GM23338 (cell line): ENCODE measurements at places on chromosomes 11 and 22. TPM values are rescaled to one million over a fixed set of nuclear protein-coding genes. Genes with fewer than 3 reads are reported as not detected.
A peak's percentile ranks its signal among the peaks of the same experiment; 100 is the strongest.

Gene FXYD2
- 0.12 and 0.59 TPM in 2 replicates for total RNA-seq

DNA sequence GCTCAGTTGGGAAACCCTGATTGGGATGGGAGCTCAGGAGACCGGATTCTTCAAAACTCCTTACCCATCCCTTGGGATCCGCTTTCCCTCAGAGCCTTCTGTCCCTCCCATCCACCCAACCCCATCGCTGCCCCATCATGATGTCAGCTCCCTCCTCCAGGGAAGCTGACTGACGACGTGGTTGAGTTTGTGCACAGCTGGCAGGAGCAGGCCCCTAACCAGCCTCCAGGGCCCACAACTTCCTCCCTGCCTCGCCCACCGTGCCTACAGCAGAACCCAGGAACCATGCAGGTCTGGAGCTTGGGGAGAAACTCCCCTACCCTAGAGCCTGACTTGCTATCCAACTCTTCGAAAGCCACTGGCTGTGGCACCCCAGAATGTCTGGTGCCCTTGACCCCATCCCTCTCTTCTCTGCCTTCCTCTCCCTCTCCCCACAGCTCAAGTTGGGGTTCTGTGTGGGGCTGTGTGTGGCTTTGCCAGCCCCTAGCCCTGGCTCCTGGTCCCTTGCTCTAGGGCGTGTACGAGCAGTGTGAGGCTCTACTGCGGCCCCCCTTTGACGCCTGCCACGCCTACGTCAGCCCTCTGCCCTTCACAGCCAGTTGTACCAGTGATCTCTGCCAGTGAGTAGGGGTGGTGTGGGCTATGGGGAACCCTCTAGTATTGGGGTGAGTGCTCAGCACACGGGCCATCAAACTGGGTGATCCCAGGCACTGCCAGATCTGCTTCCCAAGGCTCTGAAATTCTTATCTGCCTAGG, 11.1 kb downstream of the OTOG start:
- H3K4me1 ChIP-seq: no peaks in the 10 kb centered on the region
- H3K36me3 ChIP-seq: no peaks in the 10 kb centered on the region
- no peaks in the 10 kb centered on the region for H3K27me3 ChIP-seq
- no peak overlapping the region for H3K4me3 ChIP-seq
- H3K27ac ChIP-seq: no peak overlapping the region

Gene TRIM49C
- not detected in 2 replicates for total RNA-seq

GRCh38 chr11:96065379-96065778, 141.5 kb upstream of the MTMR2 start:
- no peak overlapping the region for H3K27ac ChIP-seq
- H3K4me3 ChIP-seq: no peak overlapping the region
- DNase-seq: no peak
- H3K4me1 ChIP-seq: no peaks in the 10 kb centered on the region
- no peaks in the 10 kb centered on the region for H3K27me3 ChIP-seq
- H3K36me3 ChIP-seq: no peaks in the 10 kb centered on the region

Gene MIOX
- 0.16 TPM in 1 of 2 replicates, not detected in the other for total RNA-seq

Gene NLRP6
- 0.73 TPM in 1 of 2 replicates, not detected in the other for total RNA-seq

GRCh38 chr11:6660712-6661111, 5.1 kb upstream of the DCHS1 start:
- peaks cover 36% of the 10 kb centered on the region for H3K27me3 ChIP-seq
- DNase-seq: no peak
- no peak overlapping the region for H3K27ac ChIP-seq
- no peaks in the 10 kb centered on the region for H3K36me3 ChIP-seq
- H3K4me3 ChIP-seq: no peak overlapping the region

Gene THY1
- total RNA-seq: 515 and 597 TPM in 2 replicates

DNA sequence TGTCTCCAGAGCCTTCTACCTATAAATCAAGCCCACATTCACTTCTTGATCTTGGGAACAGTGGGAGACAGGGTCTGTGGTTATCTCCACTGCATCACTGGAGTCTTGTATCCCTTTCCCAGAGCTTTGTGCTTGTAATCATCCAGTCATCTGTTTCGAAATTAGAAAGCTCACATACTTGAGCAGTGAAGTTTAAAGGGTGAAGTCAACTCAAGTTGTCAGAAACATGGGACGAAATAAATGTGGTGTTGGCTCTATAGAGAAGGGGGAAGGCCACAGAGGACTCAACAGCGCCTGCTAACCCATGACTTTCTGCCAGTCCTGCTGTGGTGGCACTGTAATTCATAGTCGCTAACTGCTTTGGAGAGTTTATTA, 197.5 kb downstream of the DBX1 start:
- 0 out of 2 replicates have a peak overlapping the region, but pooled peaks have one; percentile 45 for H3K27ac ChIP-seq
- no peak for DNase-seq
- no peaks in the 10 kb centered on the region for H3K4me1 ChIP-seq
- H3K27me3 ChIP-seq: no peaks in the 10 kb centered on the region
- no peak overlapping the region for H3K4me3 ChIP-seq
- no peaks in the 10 kb centered on the region for H3K36me3 ChIP-seq

- no peaks in the 10 kb centered on the region for H3K36me3 ChIP-seq
- peak overlapping the region; percentile 58; the same call in 1 of the 2 replicates for H3K27ac ChIP-seq
- peak; percentile 48 for DNase-seq
- H3K4me1 ChIP-seq: peaks cover 24% of the 10 kb centered on the region; the same call in 1 of the 2 replicates
- H3K4me3 ChIP-seq: no peak overlapping the region
These were observed 38.6 kb downstream of the PACSIN2 start for GRCh38 chr22:42976217-42976933.

GRCh38 chr11:64490562-64491216, 100.3 kb upstream of the SLC22A12 start:
- DNase-seq: no peak
- H3K27me3 ChIP-seq: peaks cover 35% of the 10 kb centered on the region
- no peaks in the 10 kb centered on the region for H3K36me3 ChIP-seq

- DNase-seq: peak; percentile 84
- H3K4me1 ChIP-seq: no peaks in the 10 kb centered on the region
- no peaks in the 10 kb centered on the region for H3K27me3 ChIP-seq
- no peak overlapping the region for H3K27ac ChIP-seq
- no peak overlapping the region for H3K4me3 ChIP-seq
These were observed 96.1 kb upstream of the THY1 start for GRCh38 chr11:119518746-119519730.

GRCh38 chr11:2577031-2577990, 122.5 kb downstream of the KCNQ1OT1 start:
- H3K4me3 ChIP-seq: no peak overlapping the region
- H3K27me3 ChIP-seq: peaks cover 3% of the 10 kb centered on the region
- H3K4me1 ChIP-seq: no peaks in the 10 kb centered on the region
- no peaks in the 10 kb centered on the region for H3K36me3 ChIP-seq

Gene RAB1B
- total RNA-seq: 92.7 and 99.6 TPM in 2 replicates

DNA sequence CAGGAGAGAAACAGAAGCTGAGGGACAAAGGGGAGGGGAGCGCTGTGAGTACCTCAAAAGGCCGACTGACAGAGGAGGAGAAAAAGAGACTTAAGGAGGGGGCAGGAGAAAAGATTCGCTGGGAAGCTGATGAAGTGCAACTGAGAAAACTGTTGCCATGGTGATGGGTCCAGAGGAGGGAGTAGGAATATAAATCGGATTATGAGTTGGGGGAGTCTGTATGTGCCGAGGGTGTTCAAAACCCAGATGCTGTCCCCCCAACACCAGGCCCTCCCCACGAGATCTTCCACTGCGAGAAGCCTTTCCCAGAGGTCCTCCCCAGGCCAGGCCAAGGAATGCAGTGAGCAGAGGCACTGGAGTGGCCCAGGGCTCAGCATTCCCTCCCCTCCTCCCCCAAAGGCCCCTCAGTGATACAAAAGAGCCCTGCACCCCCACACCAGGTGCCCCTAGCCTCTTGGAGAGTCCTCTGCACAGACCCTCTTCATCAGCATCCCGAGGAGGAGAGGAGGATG, 13.7 kb upstream of the BCL9L start:
- no peak for DNase-seq
- 0 out of 2 replicates have a peak, but pooled peaks cover 4% of the 10 kb centered on the region for H3K27me3 ChIP-seq
- H3K27ac ChIP-seq: no peak overlapping the region
- no peaks in the 10 kb centered on the region for H3K36me3 ChIP-seq
- peaks cover 23% of the 10 kb centered on the region for H3K4me1 ChIP-seq
- H3K4me3 ChIP-seq: peak overlapping the region; percentile 28; the same call in 1 of the 2 replicates

DNA sequence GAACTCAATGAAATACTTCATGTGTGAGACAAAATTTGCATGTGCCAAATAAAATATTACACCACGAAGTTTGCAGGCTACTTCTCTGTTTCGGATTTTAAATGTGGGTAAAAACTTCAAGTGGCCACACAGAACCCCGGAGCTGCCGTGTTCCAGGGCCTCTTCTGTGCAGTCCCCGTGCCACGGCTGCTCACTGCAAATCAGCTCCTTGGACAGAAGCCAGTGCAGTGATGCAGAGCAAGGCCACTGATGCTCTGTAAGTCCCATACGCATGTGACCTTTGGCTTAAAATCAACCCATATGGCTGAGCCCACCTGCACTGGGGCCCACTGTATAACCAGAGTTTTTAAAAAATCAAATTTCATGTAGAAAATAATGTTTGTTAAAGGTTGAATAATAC, 1309.4 kb downstream of the TBC1D22A start:
- peak overlapping the region; percentile 71; the same call in 1 of the 2 replicates for H3K27ac ChIP-seq
- H3K4me3 ChIP-seq: no peak overlapping the region
- no peaks in the 10 kb centered on the region for H3K36me3 ChIP-seq
- no peaks in the 10 kb centered on the region for H3K27me3 ChIP-seq
- peaks cover 11% of the 10 kb centered on the region for H3K4me1 ChIP-seq
- no peak for DNase-seq

GRCh38 chr11:81246941-81247340, 1486.7 kb downstream of the FAM181B start:
- H3K4me1 ChIP-seq: no peaks in the 10 kb centered on the region
- H3K27me3 ChIP-seq: no peaks in the 10 kb centered on the region
- no peak for DNase-seq
- no peaks in the 10 kb centered on the region for H3K36me3 ChIP-seq
- H3K27ac ChIP-seq: no peak overlapping the region
- H3K4me3 ChIP-seq: no peak overlapping the region

- H3K27me3 ChIP-seq: no peaks in the 10 kb centered on the region
- no peaks in the 10 kb centered on the region for H3K4me1 ChIP-seq
- no peak for DNase-seq
- no peak overlapping the region for H3K4me3 ChIP-seq
- no peaks in the 10 kb centered on the region; the same call in 1 of the 2 replicates for H3K36me3 ChIP-seq
These were observed 50.6 kb downstream of the PICALM start for GRCh38 chr11:86018249-86018648.

GRCh38 chr11:15896530-15896929, 459.8 kb downstream of the SOX6 start:
- no peaks in the 10 kb centered on the region for H3K4me1 ChIP-seq
- no peak overlapping the region for H3K4me3 ChIP-seq
- no peaks in the 10 kb centered on the region for H3K36me3 ChIP-seq
- no peak overlapping the region for H3K27ac ChIP-seq

DNA sequence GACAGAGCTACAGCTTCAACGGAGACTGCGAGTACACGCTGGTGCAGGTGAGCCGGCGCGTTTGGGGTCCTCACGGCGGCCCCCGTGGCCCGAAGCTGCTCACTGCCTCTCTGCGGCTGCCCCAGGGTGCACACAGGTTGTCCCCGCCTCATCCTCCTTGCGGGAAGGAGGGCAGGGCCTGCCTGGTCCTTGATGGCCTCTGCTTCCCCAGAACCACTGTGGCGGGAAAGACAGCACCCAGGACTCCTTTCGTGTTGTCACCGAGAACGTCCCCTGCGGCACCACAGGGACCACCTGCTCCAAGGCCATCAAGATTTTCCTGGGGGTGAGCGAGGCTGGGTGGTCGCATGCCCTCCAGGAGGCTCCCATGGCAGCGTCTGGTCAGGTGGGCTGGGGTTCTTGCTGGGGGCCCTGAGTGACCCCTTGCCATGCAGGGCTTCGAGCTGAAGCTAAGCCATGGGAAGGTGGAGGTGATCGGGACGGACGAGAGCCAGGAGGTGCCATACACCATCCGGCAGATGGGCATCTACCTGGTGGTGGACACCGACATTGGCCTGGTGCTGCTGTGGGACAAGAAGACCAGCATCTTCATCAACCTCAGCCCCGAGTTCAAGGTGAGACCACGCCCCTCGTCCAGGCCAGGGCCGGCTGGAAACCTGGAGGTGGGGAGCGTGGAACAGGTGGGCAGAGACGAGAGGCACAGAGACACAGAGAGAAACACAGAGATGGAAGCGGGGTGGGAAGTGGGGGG, 19.4 kb downstream of the MUC5AC start:
- no peaks in the 10 kb centered on the region for H3K4me1 ChIP-seq
- no peaks in the 10 kb centered on the region for H3K27me3 ChIP-seq
- no peak overlapping the region for H3K4me3 ChIP-seq
- H3K27ac ChIP-seq: no peak overlapping the region
- no peaks in the 10 kb centered on the region for H3K36me3 ChIP-seq
- no peak for DNase-seq

Gene HTR3A
- 8.1 and 9.7 TPM in 2 replicates for total RNA-seq

Gene GAL
- 80.9 and 82.8 TPM in 2 replicates for total RNA-seq

GRCh38 chr11:10498426-10499250, 42.3 kb downstream of the RNF141 start:
- no peak overlapping the region for H3K27ac ChIP-seq
- no peaks in the 10 kb centered on the region for H3K27me3 ChIP-seq
- H3K4me1 ChIP-seq: no peaks in the 10 kb centered on the region
- no peak for DNase-seq
- H3K36me3 ChIP-seq: no peaks in the 10 kb centered on the region

DNA sequence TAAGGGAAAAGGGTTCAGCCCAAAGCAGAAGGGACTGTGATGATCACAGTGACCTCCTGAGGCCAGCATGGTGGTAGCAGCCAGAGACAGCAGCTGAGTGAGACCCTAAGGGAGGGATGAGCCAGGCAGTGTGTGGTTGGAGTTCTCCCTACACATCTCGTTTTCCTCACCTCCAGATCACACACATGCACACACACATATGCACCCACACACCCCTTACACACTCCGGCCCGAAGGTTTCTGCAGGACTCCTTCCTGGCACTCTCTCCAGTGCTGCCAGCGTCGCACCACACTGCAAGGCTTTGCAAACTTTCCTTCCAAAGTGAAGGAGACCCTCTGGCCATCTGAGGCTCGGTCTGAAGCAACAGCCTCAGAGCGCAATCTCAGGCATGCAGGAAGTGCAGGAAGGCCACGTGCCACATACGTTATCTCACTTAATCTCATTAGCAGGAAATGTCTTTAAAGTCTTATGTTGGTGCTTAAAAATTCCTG, 26.9 kb upstream of the TP53I11 start:
- peak; percentile 53 for DNase-seq
- peaks cover 16% of the 10 kb centered on the region; the same call in 1 of the 2 replicates for H3K4me1 ChIP-seq
- H3K27me3 ChIP-seq: no peaks in the 10 kb centered on the region
- no peaks in the 10 kb centered on the region for H3K36me3 ChIP-seq

Gene FXYD6
- total RNA-seq: 25.6 and 30.7 TPM in 2 replicates

- DNase-seq: no peak
- H3K27me3 ChIP-seq: no peaks in the 10 kb centered on the region
- no peaks in the 10 kb centered on the region for H3K4me1 ChIP-seq
These were observed 564.6 kb downstream of the BRD1 start for GRCh38 chr22:49263101-49263500.
